ENCODE measurements at places on chromosomes 6 and 20.

GRCh38 chr20:35363190-35363589 lies 48.6 kb downstream of the UQCC1 start:
- DNase-seq = no peak

GRCh38 chr20:4805663-4806449 lies 84.1 kb downstream of the PRND start:
- no peak for DNase-seq

DNA sequence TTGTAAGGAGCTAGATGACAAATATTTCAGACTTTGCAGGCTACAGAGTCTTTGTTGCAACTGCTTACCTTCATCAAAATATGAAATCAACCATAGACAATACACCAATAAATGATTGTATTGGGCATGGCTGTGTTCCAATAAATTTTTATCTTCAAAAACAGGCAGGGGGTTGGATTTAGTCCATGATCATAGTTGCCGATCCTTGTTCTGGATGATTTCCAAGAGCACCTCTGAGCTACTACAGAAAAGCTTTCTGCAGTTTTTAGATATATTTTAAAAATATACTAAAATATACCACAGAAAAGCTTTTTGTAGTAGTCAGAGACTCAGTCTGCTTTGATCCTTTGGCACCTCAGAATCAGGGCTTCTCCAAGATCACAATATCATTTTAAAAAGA lies 145.0 kb downstream of the HTR1B start:
- no peak for DNase-seq

- DNase-seq = no peak
These were observed 63.2 kb downstream of the PDSS2 start for GRCh38 chr6:107396211-107396610.

DNA sequence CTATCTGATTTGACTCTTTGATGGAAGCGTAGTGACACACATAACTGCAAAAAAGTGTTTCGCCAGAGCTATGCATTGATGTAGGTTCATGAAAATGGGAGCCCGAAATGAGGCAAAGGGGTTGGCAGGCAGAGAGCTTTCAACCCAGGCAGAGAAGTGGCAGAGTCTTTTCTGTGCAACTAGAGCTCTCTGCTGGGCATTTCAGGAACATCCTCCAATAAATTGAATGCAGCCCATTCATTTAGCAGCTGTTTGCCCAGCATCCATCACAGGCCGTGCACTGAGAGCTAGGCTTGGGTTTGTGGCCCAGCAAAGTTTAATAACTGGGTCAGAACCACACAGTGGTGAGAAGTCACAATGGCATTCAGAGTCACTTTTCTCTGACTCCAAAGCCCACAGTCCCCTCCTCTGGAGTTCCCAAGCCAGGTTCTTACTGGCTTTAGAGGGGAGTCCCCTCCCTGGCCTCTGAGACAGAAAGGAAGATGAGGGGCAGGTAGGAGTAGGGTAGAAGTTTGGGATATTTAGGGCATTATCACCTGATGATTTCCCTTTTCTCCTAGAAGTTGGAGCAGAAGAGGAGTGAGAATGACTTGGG lies 31.8 kb upstream of the ELMO2 start:
- peak; percentile 45 for DNase-seq

GRCh38 chr6:168219804-168220203 lies 99.8 kb downstream of the DACT2 start:
- DNase-seq = no peak

- no peak for DNase-seq
These were observed 5.8 kb downstream of the C6orf120 start for GRCh38 chr6:169707772-169708171.

- peak; percentile 71 for DNase-seq
These were observed 48.8 kb upstream of the ZNF217 start for GRCh38 chr20:53642196-53643030.

GRCh38 chr20:17536944-17537444 lies 5.8 kb upstream of the BFSP1 start:
- peak; percentile 78 for DNase-seq

- DNase-seq = peak; percentile 81
These were observed 14.5 kb upstream of the WFDC12 start for GRCh38 chr20:45138561-45139300.

DNA sequence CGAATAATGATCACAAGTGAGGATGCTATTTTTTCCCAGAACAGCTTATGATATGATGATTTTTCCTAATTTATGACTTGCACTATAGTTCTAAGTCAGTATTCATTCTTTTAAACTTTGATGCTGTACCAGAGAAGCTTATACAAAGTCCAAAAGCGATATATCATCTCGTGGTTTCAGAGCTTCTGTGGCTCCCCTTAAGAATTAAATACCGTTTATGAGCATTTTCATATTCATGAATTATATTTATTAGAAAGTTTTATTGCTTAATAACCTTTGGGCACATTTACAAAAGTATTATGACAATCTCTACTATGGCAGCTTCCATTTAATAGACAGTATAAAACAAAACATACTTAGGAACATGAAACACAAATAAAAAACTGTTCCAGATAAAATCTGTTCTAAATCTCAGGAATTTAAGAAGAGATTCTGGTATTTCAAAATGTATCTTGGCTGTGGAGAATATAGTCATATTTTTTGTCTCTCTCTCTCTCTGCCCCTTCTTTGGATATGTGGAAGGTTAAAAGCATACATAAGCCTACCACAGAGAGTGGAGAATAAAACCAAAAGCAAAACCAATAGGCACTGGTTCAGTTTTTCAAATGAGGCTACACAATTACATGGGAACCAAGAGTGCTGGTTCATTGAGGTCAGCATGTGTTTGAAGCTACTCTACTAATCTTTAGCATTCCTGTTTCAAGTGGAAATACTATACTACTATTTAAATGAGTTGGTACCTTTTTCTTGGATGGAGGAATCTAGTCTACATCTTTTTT lies 884.5 kb upstream of the GJE1 start:
- no peak for DNase-seq

GRCh38 chr6:147298461-147298860 lies 94.2 kb downstream of the STXBP5 start:
- DNase-seq = no peak

GRCh38 chr6:27771235-27771634 lies 141.0 kb downstream of the OR2B2 start:
- DNase-seq = peak; percentile 66
